ENCODE measurements at places on chromosomes 3 and 15. TPM values are rescaled to one million over a fixed set of nuclear protein-coding genes. Genes with fewer than 3 reads are reported as not detected.

- DNase-seq = no peak
These were observed 59.2 kb downstream of the RFX7 start for GRCh38 chr15:56184516-56184915.

DNA sequence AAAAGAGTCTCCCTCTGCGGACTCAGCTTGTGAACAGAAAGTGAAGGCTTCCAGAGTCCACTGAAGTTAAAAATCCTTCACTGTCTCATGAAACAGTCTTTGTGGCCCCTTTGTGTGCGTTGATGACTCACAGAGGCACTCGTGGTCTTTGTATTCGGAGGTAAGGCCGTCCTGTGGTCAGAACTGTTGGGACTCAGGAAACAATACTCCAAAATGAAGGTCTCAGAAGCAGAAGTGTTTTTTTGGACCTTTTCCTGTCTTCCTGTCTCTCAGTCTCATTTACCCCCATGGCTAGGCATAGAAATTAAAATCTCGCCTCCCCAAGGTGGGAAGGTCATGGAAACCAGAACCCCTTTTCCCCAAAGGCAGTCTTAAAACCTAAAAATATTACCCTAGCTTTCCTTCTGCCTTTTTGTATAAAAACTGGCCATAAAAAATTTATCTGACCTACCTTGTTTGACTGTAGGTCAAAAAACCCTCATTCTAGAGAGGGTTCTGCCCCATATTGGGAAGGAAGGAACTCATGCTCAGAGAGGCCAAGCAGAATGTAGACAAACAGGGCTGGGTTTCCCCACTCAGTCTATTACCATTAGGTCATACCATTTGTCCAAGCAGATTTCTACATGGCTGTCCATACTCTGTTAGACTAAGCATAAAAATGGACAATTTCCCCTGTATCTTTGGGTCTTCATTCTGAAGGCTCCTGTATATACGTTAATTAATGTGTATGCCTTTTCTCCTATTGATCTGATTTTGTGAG, 19.1 kb upstream of the EPB42 start:
- no peak for DNase-seq

GRCh38 chr3:172698631-172699030, 12.2 kb downstream of the NCEH1 start:
- no peak for DNase-seq

GRCh38 chr15:45307230-45307924, 55.3 kb downstream of the SLC28A2 start:
- DNase-seq = peak; percentile 18

TNIK gene
- total RNA-seq = 49.2 TPM

LMLN gene
- total RNA-seq = 4.3 TPM

DNA sequence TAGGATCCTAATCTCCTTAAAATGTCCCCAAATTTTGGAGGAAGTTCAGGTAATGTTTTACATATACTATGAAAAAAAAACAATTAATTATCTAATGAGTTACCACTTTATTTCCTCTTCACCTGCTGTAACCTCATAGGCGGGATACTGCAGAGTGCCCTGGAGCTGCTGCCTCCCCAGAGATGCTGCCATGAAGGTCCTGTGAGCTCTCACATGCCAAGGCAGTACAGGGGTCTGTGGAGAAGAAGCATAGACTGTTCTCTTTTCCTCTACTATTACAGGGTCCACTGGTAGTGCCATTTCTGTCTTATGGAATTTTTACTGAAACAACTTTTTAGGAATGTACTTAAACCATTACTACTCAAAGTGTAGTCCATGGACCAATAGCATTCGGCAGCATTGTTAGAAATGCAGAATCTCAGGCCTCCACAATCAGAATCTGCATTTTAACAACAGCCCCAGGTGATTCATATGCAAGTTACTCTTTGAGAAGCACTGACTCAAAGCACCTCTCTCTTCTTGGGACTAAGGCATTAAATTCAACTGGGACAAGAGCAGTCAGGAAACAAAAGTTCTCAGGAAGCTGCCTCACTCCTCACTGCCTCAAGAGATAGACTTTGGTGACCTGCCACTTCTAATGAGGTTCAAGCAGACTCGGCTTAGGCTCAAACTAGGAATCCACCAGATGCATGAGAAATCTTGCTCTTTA, 30.3 kb upstream of the CPOX start:
- peak; percentile 42 for DNase-seq

PAQR9 gene
- 2.3 TPM for total RNA-seq

ROBO1 gene
- 78.3 TPM for total RNA-seq

CYP8B1 gene
- not detected for total RNA-seq

- DNase-seq = no peak
These were observed 614.8 kb downstream of the DIPK2A start for GRCh38 chr3:144586382-144586781.

PP2D1 gene
- not detected for total RNA-seq

DNA sequence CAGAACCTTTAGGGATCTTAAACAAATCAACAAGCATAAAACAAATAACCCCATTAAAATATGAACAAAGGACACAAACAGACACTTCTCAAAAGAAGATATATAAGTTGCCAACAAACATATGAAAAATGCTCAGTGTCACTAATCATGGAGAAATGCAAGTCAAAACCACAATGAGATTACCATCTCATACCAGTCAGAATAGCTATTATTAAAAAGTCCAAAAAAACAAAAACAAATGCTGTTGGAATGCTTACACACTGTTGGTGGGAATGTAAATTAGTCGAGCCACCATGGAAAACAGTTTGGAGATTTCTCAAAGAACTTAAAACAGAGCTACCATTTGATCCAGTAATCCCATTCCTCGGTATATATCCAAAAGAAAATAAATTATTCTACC, 423.6 kb downstream of the OTOL1 start:
- no peak for DNase-seq

DNA sequence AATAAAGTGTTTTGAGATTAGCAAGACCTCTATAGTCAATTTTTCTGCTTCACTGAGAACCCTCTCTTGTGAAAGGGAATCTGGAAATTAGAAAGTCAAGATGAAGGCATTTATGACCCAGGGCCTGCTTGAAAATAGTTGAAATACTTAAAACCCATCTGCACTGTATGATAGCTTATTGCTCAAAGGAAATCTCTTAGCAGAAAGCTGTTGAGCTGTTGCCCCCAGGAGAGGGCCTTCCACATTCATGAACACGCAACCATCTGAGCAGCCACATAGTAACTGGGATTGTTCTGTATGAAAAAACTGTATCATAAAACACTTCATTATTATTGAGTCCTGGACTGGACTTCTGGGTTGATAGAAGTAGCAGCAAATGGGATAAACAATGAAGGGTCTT, 106.4 kb upstream of the PTX3 start:
- DNase-seq = no peak

- DNase-seq = no peak
These were observed 2.6 kb downstream of the PPM1M start for GRCh38 chr3:52248165-52248541.

FANCD2OS gene
- not detected for total RNA-seq

DNA sequence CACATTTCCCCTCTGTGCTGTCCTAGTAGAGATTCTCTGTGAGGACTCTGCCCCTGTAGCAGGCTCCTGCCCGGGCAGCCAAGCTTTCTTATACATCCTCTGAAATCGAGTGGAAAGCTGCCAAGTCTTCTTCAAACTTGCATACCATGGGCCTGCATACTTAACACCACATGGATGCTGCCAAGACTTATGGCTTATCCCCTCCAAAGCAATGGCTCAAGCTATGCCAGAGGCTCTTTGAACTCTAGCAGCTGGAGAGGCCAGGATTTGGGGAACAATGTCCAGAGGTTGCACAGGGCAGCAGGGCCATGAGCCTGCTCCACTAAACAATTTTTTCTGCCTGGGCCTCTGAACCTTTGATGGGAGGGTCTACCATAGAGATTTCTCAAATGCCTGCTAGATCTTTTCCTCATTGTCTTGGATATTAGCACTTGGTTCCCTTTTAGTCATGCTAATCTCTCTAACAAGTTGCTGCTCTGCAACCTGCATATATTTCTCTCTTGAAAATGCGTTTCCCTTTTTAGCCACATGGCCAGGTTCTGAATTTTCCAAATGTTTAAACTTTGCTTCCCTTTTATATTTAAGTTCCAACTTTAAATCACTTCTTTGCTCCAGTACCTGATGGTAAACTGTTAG, 6.1 kb upstream of the PLSCR4 start:
- peak; percentile 77 for DNase-seq

DNA sequence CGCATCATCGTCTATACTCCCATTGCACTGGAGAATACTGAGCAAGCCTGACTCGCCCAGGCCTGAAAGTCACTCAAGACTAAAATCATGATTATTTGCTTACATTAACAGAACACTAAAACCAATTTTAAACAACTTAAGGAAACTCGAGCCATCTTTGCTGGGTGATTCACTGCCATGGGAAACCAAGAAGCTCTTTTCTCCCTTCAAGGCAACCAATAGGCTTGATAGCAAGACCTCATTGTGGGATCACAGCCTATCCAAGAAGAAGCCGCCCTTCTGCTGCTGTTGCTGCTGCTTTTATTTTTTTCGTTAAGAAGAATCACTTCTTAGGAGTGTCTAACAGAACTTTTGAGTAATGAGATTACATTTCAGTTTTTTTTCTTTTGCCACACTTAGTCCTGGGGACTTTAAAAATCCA, 479.4 kb downstream of the FOXP1 start:
- DNase-seq = no peak

DNA sequence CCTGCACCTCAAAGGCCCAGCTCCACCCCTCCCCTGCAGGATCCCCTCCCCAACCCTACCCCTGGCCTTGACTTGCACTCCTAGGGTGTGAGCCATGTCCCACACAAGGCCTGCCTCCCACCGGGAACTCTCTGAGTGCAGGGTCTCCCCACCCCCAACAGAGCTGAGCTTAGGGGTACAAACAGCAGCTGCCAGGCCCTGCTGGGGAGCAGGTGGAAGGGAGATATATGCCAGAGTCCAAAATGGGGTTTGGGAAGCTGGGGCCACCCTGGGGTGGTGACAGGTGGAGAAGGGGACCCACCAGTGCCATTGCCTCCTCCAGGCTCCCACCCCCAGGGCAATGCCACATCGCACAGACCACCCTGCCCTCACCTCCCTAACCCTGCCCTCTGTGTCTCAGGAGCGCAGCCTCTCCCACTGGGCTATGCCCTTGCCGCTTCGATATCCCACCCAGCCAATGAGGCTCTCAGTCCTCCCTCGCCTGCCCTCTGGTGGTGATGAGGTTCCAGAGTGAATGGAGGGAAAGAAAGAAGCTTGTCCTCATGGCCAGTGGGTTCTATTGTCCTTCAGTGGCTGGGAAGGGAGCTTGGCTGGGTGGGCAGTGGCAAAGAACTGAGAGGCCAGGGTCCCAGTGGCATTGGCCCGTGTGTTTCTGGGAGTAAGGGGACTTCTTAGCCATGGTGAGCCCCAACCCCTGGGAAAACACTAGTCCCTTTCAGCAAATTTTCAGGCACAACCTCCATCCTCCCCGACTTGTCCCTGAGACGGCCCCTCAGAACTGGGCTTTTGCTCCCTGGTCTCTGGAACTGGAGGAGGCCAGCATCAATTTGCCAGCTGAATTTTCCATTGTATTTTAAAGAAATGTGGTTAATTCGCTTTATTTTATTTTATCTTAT, 46.8 kb downstream of the CYP11A1 start:
- peak; percentile 84 for DNase-seq

WDR49 gene
- 0.08 TPM for total RNA-seq

DNA sequence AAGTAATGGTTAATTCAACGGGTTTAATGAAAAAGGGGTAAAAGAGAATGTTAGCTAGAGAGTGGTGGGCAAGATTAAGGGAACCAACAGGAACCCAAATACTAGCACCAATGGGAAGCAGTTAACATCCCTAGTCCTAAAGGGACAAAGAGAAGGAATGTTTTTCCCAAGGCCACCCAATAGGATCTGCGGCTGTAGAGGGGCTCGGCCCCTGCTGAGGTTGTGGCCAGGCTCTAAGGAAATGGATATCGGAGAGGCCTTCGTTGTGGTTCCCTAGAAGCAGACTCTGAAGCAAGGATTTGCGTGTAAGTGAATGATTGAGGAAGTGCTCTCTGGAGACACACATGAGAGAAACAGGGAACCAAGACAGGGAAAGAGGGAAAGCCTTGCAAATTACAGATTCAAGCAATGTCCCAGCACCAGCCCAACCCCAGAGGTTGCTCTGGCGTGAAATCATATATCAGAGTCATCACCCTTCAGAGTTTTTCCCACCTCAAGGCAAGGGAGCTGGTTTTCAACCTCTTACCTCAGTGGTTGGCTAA, 83.6 kb upstream of the TNIK start:
- peak; percentile 20 for DNase-seq

LRRC34 gene
- 15.7 TPM for total RNA-seq

CCR9 gene
- not detected for total RNA-seq

GATA2 gene
- 0.83 TPM for total RNA-seq

DNA sequence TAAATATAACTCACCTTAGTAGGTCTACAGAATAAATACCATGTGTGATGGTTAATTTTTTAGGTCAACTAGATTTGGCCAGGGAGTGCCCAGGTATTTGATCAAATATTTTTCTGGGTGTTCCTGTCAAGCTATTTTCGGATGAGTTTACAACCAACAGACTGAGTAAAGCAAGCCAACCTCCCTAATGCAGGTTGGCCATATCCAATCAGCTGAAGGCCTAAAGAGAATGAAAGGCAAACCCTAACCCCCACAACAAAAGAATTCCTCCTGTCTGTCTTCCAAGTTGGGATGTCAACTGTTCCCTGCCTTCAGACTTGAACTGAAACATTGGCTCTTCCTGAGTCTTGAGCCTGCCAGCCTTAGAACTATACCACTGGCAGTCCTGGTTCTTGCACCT, 28.6 kb downstream of the TASOR start:
- DNase-seq = peak; percentile 10

EPHA3 gene
- total RNA-seq = 0.21 TPM

GOLGA8O gene
- not detected for total RNA-seq

GRCh38 chr15:77630056-77630455, 2.7 kb downstream of the LINGO1 start:
- no peak for DNase-seq

GRCh38 chr3:32240159-32240545, 1.7 kb downstream of the CMTM8 start:
- DNase-seq = peak; percentile 80

DNA sequence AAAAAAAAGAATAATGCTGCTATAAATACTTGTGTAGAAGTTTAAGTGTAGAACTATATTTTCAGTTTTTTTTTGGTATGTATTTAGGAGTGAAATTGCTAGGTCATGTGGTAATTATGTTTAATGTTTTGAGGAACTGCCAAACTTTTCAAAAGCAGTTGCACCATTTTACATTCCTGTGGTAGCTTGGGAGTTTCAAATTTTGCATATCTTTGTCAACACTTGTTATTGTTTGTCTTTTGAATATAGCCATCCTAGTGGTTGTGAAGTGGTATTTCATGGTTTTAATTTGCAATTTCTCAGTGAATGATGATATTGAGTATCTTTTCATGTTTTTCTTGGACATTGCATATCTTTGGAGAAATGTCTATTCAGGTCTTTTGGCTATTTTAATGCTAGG, 30.4 kb downstream of the SKIL start:
- DNase-seq = no peak

- no peak for DNase-seq
These were observed 243.5 kb downstream of the NFKBIZ start for GRCh38 chr3:102092617-102093466.

KPNA1 gene
- total RNA-seq = 30.1 TPM

DNA sequence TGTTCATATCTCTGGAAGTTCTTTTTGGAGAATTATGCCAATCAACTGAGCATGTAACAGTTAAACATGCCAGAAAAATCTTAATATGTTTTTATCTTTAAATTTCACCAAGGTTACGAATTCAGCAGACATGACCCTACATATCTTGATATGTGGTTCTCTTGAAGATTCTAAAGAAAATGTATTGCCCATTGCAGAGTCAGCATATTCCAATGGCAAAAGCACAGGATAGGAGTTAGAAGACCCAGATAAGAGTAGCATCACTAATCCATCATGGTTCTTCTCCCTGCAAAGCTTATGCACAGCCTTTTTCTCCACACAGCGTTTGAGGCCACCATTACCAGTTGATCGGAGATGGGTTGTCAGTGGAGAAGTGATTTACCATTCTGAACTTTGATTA, 402.8 kb downstream of the EPHB1 start:
- DNase-seq = no peak
